ENCODE measurements at places on chromosomes 3 and 15. TPM values are rescaled to one million over a fixed set of nuclear protein-coding genes. Genes with fewer than 3 reads are reported as not detected.

Gene MAP1A
- 0.59 TPM for total RNA-seq

Gene ROPN1B
- total RNA-seq: 0.19 TPM

Gene RPN1
- 53.8 TPM for total RNA-seq

Gene GABRG3
- not detected for total RNA-seq

Gene VGLL3
- total RNA-seq: 11.9 TPM

Gene CSPG5
- 0.24 TPM for total RNA-seq

Gene CDHR4
- total RNA-seq: not detected

Gene PIGZ
- 2.2 TPM for total RNA-seq

Gene ECE2
- 6.3 TPM for total RNA-seq

Gene C3orf85
- not detected for total RNA-seq

Gene GNB5
- 19.0 TPM for total RNA-seq

Gene PRR23C
- total RNA-seq: not detected

Gene TGM4
- total RNA-seq: not detected

Gene LINGO1
- total RNA-seq: 1.3 TPM

Gene LOXL1
- total RNA-seq: 5.4 TPM

Gene TM2D3
- 19.9 TPM for total RNA-seq

Gene CKMT1B
- 0.97 TPM for total RNA-seq

Data from pancreas (tissue), 10 donors.